Neural progenitor cell (in vitro differentiated cells): ENCODE measurements at places on chromosomes 6 and 20.
A peak's percentile ranks its signal among the peaks of the same experiment; 100 is the strongest.

DNA sequence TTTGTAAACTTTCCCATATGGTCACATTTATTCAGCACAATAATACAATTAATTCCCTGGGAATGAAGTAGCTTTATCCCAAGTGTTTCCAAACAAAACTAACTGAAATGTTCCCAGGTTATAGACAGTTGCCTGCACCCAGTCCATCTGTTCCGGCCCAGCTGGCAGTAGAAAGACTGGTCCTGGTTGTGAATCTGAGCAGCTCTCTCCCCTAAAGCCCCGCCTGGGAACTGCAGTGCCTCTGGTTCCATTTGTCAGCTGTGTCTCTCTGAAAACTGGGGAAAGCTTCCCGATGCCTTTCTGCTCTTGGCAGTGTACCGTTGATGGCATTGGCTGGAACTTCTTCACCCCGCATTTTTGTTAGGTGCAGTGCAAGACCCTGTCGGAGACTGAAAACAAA, 8.7 kb downstream of the MTHFD1L start:
- no peak for DNase-seq

DNA sequence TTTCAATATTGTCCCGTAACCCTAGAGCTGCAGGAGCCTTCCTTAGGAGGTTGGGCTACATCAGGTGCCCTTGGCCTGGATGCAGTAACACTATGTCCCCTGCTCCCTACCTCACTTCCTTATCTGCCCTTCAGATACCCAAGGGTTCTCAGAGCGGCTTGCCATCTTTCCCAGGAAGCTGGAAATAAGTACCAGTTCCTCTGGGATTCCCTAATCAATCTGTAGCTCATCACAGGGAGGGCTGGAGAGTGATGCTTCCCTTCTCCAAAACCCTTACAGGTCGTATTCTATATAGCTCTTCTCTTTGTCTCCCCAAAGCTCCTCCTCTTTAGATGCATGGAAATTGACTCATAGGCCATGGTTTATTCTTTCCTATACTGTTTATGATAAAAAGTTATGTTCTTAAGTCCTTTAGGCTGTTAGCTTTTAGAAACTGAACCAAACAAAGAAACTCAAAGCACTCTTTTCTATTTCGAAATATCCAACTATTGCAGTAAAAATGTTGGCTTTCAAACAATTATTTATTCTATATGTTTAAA, 4.2 kb downstream of the MYCT1 start:
- DNase-seq, result no peak

DNA sequence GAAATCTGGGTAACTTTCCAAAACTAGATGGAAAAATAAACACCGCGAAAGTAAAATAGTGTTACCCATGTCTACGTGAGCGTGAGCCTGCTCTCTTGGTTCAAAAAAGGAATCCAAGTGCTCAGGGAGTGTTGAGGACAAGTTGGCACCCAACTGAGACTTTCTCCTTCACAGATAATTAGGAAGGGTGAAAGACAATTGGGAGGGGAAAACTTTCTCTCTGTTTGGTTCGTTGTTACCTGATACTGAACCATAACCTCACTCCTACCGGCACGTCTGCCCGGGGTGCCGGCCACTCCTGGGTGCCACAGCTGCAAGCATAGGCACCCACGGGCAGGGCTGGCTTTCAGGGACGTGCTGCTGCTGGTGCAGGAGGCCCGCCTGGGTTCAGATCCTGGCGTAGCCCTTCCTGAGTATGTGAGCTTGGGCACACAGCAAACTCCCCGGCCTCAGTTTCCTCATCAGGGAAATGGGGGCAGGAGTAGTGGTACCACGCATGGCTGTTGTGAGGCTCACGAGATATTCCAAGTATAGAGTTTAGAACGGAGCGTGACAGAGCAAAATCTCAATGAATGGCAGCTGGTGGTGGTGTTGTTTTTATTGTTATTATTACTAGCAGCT, 38.2 kb upstream of the PMEPA1 start:
- peak; percentile 29 for DNase-seq

GRCh38 chr6:99397287-99397686, 3.3 kb upstream of the COQ3 start:
- no peak for DNase-seq

DNA sequence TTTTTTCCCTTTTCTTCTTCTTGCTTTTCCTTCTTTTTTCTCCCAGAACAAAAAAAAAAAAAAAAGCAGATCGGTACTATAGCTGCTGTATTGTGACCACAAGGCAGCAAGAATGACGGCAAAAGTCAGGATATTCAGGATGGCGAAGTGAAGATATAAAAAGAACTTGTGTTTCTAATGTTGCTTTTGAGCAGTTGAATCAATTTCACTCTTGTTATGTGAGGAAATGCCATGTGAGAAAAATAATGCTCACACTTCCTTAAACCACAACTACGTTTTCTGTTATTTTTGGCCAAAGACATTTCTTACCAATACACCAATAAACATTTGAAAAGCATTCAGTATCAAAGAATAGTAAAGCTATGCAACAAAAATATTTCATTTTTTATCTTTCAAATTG, 510.5 kb downstream of the HACE1 start:
- DNase-seq, result no peak

DNA sequence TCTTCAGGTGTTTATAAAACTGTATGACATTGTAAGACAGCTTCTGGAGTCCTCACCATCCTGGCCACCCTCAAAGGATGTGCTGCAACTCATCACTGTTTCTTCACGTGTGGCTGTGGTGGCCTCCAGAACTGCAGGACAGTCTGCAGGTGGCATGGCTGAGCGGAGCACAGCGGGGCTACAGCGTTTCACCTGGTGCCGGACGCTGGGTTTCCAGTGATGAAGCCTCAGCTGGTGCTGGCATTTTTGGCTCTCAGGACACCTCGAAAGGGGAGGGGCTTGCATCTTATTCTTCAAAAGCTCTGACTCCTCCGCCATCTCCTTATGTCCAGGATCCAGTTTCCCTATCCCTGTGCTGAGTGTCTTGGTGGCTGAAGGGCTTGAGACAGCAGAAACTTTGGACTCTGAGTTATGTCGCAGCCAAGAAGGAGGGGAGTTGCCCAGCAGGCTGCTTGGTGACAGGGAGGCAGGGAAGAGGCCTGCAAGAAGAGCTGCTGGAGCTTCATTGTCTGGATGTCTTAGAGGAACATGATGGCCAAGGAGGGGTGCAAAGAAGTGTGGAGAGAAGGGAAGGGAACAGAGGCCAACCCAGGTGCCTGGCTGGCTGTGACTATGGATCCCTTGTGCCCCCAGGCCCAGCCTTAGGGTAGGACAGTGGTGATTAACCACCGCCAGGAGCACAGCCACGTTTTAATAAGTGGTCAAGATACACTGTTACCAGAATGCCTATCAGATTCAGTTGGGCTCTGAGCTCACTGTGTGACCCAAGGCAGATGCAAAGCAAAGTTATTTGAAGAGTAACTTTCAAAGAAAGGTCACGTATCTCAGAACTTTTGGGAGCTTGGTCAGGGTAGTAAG, 58.7 kb downstream of the GTF2H5 start:
- no peak for DNase-seq

GRCh38 chr20:52270001-52270606, 78.5 kb upstream of the ZFP64 start:
- no peak for DNase-seq

DNA sequence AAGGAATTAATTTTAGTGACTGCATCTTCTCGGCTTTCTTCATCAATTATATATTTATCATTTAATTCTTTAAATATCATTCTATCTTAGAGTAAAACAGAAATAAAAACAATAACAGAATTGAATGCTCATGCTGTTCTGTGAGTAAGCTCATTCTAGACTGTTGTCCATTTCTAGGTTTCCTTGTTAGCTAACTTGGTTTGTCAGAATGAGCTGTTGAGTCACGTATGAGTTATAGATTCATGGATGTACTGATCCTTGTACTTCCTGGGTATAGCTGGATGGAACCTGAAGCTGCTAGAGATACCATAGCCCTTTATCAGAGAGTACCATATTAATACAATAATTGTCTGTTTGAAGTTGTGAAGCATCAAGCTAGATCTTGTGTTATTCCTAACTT, 515.3 kb downstream of the TENT5A start:
- DNase-seq, result no peak

GRCh38 chr6:42095094-42095493, 44.8 kb downstream of the TAF8 start:
- DNase-seq, result no peak

DNA sequence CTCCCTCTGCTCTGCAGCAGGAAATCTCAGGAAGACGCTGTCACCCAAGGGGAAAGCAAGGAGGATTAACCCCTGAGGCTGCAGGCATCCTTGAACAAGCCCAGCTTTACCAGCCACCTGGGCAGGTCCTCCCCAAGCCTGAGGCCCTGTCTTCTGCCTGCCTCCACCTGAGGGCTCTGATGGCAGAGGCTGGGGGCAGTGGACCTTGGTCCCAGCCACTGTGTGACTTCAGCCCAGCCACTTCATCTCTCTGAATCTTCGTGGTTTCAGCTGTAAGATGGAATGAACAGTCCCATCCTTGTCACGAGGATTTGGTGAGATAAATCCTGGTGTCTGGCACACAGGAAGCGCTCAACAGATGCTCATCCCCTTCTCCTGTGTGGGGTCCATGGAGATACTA, 8.5 kb upstream of the VSTM2L start:
- no peak for DNase-seq

DNA sequence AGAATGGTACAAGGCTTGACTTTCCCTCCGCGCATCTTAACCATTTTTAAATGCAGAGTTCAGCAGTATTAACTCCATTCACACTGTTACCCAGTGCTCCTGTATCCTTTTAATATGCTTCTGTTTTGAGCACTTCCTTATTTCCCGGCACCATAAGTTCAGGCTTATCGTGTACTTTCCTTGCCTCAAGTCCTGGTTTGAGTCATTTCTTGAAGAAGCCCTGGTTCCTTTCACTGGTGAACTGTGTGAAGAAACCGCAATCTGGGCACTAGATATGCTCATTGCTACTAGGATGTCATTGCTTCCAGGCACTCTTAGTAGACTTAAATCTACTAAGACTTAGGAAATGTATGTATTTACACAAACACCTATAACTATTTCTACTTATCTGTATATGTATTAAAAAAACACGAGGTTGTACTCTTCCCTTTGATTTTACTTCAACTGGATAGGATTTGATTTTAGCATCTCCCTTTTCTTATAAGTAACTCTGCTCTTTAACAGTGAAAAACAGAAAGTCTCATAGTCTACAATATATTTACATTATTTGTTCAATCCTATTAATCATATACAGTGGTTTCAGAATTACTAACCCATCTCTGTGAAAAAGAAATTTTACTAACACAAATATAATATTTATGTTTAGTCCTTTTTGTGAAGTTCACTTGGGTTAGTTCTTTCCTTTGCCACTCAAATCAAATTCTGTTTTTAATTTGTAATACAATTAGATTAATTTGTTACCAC, 135.5 kb downstream of the CDKAL1 start:
- DNase-seq, result no peak

DNA sequence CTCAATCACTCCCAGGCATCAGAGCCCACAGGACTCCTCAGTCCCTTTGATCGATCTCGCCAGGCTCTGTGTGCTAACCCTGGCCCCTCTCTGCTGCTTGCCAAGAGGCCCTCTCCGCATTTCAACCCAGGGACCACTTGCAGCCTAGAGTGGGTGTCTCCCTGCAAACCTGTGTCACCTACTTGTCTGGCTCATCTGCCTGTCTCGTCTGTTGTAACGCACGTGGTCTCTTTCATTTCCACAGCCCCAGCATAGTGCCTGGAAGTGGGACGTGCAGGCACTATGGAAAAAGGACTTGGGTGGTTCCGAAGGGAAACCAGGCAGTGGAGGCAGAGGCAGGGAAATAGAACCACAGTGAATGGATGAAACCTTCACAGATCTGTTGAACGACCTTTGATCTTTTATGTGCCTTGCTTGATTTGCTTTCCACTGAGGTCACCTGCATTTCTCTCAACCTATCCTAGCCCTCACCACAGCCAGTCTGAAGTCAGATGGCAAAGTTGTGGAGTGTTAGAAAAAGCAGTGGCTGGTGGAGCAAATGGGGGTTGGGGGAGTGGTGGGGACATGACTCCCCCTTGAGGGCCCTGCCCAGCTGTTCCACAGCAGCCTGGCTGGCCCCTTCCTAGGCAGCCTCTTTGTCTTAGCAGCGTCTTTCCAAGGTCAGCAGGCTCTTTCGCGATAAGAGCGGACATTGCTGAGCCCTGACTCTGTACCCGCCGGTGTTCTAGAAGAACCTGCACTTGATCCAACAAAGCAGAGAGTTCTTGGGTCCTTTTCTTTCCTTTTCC, 55.8 kb upstream of the TAGAP start:
- DNase-seq, result no peak

DNA sequence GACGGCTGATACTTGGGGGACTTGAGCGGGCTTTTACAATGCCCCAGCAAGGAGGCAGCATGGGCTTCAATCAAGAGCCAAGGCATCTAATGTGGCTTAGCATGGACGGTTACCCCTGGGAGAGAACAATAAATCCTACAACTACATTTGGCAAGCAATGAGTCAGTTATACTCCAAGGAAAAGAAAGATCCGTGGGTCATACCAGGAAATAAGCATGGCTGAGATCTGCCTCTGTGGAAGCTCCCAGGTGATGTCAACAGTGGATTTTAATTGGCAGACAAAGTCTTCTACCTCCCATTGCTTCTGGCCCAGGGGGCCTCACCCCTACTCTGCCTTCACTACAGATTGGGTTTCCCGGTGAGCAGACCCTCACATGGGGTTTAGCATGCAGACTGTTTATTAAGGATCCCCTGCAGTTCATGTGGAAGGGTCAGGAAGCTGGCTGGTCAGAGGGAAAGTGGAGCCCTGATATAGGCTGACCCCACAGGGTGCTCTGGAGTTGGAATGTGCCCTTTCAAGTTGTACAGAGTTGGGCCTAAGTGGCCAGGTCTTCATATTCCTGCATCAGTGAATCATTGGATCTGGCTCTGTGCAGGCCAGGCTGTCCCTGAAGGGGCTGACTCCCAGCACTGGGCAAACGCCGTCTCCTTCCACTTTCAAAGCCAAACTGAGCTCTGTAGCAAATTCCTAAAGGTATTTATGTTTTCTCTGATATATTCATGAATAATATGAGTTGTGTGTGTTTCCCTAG, 91.3 kb upstream of the GGTLC1 start:
- DNase-seq, result no peak

DNA sequence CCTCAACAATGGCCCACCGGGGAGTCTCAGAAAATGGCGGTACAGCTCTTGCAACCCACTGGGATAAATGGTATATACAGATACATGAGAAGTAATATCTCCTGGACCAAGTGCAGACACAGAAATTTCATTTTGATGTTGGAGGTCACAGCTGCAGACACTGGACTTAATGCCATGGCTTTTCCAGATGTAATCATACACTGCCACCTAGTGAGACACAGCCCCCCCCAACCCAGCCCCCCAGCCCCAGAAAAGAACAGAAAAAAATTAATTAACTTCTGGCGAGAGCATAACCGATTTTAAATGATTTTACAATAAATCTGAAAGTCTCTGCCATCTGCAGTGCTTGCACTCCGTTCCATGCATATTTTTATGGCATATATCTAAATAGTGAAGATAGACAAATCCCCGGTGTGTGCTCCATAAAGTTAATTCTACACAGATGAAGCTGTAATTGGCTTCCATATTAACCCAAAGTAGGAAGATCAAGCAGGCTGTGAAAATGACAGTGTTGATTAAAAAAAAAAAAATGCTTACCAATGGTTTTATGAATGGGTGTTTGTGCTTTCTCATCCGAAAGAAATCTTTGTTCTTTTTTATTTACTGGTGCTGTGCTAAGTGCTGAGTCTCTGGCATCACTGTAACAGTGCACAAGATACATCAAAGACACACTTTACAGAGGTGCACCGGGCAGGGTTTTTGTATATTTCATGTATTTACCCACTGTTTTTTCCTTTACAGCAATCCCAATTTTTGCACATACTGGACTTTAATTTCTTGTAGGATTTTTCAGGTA, 804.1 kb downstream of the TFAP2A start:
- no peak for DNase-seq
